Suppressor macrophage treated with lipopolysaccharide for 1 hour (primary cell): ENCODE measurements at places on chromosomes 12 and 14.
A peak's percentile ranks its signal among the peaks of the same experiment; 100 is the strongest.

DNA sequence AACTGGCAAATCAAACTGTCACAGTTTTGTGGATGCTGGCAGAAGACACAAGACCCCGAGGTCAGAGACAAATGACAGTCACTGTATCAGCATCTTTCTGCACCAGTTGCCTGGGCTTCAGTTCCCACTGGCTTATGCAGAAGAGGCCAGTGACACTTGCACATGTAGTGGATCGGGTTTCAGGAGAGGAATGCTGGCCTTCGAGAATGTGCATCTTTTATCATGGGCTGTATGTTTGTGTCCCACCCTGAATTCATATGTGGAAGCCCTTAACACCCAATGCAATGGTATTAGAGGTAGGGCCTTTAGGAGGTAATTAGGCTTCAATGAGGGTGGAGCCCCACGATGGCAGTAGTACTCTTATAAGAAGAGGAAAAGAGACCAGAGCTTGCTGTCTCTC is 150.9 kb downstream of the SLC15A4 start:
- DNase-seq, result no peak

DNA sequence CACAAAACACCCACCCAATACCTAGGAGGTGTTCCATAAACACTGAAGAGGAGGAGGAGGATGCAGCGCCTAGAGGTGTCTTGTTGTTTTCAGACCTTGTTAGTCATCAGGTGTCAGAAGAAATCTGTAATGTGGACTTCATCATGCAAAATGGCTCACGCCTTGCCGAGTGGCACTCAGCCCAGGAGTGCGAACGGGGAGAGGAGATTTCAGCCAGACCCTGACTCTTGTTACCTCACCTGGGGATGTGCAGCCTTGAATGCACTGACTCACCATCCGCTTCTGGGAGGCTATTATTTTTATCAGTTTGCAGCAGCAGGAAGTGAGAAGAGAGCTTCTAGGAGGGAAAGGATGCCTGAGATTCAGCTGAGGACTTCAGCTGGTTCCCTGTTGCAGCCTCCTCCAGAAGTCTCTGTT is 48.2 kb upstream of the PLXNC1 start:
- DNase-seq, result no peak

GRCh38 chr14:59020382-59020781 is 168.1 kb upstream of the DAAM1 start:
- DNase-seq, result peak; percentile 21

- DNase-seq, result peak; percentile 85
Measured at GRCh38 chr14:50040401-50040775, 76.0 kb downstream of the VCPKMT start.

DNA sequence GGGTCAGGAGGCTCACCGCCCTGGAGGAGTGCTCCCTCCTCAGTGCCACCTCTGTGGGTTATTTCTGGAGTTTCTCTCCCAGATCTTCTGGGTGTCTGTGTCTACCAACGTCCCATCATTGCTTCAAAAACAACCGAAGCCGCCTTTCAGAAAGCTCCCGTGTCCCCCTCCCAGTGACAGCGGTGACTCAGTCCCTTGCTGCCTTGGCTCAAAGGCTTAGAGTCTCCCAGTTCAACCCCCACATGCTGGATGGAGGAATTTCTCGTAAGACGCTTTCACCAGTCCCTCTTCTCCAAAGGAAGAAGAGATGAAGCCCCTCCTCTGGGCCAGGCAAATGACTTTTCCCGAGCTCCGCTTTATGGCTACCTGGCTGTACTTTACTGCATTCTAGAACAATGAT is 146.6 kb downstream of the RBM19 start:
- DNase-seq, result no peak

DNA sequence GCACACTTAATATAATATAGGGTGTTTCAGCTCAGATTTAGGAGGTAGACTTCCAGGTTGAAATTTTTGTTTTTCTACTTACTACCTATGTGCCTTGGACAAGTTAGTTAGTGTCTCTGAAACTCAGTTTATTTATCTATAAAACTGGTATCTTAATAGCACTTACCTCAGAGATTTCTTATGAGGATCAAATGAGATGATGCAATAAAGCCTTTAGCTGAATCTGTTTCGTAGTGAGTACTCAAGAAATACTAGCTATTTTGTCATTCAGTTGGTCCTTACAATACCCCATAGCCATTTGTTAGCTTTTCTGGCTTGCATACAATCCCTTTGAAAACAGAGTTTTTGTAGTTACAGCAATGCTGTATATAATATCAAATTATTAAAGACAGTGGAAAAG is 497.0 kb downstream of the NRXN3 start:
- no peak for DNase-seq

GRCh38 chr12:100752841-100753240 is 41.7 kb upstream of the ANO4 start:
- DNase-seq, result no peak

GRCh38 chr14:80176893-80177292 is 34.4 kb downstream of the DIO2 start:
- no peak for DNase-seq

GRCh38 chr12:32896432-32897280 is at the start of gene PKP2:
PKP2 (minus strand) TSS chr12:32896777; CDS start chr12:32896731, 46 bp downstream.
- DNase-seq, result peak; percentile 59

DNA sequence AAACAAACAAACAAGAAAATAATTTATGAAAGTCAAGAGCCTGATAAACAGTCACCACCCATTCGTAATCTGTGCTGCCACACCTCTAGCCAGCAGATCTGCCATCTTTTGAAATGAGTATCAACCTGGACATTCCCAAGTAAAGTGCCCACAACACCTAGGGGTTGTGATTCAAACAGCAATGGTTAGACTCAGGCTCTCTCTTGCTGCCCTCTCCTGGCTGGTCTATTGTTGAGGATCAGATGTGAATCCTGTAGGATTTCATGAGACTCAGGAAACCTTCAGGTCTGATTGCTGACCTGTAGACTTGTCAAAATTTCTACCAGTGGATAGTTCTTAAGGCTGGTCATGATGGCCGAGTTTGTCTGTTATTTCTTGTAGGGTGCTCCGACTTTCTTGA is 26.8 kb downstream of the DGLUCY start:
- no peak for DNase-seq

DNA sequence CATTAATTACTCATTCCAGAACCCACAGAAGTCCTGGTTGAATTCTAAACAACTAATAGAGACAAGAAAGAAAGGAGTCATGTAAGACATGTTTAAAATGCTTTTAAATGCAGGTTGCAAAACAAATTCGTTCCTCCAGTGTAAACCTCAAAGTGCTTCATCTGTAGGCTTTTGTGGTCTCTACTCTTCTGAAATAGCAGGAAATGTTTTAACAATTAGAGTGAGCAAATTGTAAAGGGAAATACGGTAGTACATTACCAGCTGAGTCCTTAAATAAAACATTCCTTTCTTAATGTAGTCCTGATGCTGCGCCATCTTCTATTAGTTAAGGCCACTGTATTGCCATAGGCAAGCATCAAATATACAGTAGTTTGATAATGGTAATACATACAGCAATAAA is 1934.2 kb upstream of the SEL1L start:
- DNase-seq, result no peak

- no peak for DNase-seq
Measured at GRCh38 chr12:13227191-13227590, 30.7 kb downstream of the EMP1 start.

DNA sequence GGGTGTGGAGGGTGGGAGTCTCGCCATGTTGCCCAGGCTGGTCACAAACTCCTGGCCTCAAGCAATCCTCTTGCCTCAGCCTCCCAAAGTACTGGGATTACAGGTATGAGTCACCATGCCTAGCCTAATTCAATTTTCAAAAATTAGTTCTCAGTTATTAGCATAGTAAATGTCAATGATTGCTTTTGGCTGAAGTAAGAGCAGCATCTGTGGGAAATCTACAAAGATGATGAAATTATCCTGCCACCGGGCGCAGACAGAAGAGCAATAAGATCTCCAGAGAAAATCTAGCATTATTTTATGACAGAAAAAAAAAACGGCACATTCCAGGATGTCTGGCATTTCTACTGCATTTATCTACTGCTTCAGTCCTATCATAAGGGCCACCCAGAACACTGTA is 97.9 kb upstream of the DAAM1 start:
- no peak for DNase-seq

- peak; percentile 92 for DNase-seq
Measured at GRCh38 chr12:6792522-6793201, 3.3 kb downstream of the CD4 start.

- no peak for DNase-seq
Measured at GRCh38 chr12:122403115-122403770, 19.2 kb downstream of the CLIP1 start.

DNA sequence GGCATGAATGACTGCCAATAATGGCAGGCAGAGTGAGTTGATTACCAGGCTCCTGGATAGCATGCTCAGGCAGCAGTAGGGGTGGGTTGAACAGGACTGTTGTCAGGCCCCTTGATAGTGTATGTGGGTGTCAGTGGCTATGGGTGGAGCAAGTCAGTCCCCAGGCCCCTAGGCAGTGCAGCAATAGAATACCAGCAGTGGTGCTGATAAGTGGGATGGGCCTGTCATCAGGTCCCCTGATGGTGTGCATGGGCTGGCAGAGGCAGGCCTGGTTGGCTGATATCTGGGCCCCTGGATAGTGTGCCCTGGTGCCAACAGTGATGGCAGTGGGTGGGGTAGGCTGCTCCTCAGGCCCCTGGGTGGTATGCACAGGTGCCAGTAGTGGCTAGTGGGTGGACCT is 32.4 kb downstream of the SMCO2 start:
- no peak for DNase-seq

DNA sequence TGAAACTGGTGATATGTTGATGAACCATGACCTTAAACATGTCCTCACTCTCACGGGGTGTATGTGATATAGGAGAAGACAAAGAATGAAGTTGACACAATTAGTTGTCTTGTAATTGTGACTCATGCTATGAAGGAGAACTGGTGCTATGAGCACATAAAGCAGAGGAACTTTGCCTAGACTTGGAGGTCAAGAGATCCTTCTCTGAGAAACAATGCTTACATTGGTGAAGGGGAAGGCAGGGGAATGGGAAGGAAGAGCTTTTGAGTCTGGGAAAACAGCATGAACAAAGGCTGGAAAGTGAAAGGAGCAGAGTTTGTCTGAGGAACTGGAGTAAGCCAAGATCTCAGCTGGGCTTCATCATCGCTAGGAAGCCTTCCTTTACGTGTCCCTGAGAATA is 83.2 kb downstream of the MYRFL start:
- DNase-seq, result peak; percentile 82

GRCh38 chr14:100096656-100097055 is 31.4 kb downstream of the EVL start:
- DNase-seq, result no peak

DNA sequence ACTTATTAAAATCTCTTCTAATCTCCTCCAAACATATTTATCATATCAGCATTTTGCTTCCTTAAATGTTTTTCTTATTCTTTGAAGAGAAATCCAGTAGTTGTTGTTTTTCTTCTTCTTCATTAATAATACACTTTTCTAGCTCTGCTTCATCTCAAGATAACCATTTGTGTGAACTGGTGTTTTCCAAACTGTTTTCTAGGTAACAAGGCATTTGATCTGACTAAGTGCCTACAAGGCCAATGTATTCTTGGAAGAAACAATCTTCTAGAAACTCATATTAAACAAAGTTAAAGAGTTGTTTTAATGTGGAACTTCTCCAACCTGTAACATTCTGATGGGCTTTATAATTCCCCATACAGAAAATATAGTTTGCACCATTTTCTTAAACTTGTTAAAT is 30.8 kb upstream of the IFNG start:
- no peak for DNase-seq

- DNase-seq, result no peak
Measured at GRCh38 chr14:98871796-98872195, 400.2 kb downstream of the BCL11B start.

- DNase-seq, result no peak
Measured at GRCh38 chr12:47192051-47192450, 112.3 kb upstream of the AMIGO2 start.

DNA sequence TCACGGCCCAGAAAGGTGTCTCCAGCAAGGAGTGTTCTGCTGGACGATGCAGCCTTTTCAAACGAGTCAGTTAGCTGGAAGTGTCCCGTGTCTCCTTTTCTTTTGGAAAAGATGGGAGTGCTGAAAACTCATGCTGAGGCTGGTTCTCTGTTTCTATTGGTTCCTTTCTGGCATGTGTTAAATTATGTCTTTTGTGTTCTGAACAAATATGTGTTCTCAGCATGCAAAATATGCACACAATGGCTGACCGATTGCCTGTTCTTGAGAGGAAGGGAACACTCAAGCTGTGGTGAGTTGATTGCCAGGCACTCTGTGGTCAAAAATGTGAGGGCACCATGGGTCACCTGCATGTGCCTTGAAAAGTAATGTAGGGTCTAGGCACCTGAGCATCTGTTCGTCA is 181.3 kb downstream of the CACNA1C start:
- DNase-seq, result no peak

DNA sequence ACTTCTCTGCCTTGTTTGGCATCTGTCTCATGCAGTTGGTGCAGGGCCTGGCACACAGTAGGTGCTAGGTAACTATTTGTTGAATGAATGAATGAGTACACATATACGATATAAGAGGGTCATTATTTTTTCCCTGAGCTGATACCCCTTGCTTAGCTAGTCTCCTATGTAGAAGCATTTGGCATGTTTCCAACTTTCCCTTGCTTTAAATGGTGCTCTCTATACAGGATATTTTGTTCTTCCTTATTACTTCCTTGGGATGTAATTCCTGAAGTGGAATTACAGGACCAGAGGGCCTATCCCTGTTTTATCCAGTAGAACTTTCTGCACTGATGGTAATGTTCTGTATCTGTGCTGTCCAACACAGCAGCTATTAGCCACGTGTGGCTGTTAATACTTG is 250.1 kb upstream of the PWP1 start:
- no peak for DNase-seq

DNA sequence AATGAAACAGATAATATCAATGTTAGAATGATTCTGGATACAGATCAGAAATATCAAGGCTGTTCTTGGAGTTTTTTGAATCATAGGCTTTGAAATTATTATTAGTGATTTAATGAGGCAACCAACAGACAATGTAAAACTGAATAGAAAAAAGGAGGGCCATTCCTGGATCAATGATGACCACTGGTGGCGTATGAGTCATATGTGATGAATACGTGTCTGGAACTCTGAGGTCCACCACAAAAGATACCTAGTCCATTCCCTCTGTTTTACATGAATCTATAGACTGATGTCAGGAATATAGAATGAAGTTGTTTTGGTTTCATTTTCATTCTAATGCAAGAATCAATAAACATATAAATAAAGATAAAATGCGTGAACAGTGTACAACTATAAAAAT is 78.3 kb upstream of the RTL1 start:
- no peak for DNase-seq

DNA sequence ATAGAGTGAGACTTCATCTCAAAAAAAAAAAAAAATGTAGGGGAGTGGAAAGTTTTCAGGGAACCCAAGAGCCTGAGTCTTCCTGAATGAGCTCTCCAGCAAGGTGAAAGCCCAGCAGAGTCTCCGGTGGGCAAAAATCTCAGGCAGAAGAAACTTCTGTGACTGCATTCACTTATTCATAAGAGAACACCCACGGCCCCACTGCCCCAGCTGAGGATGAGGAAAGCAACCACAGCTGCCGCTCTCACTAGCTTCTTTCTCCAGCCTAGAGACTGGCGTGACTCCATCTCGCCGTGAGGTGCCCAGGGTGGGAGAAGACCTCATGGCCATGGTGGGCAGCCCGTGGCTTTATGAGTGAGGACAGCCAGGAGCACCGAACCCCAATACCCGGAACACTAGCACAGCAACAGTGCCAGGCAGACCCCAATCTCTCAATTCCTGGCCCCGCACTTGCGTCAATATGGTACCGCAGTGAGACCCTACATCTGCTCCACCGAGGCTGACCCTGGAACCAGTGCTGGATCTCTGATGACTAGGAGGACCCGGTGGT is 29.7 kb upstream of the DYNC1H1 start:
- peak; percentile 52 for DNase-seq
